ENCODE measurements at places on chromosomes 7 and 10. TPM values are rescaled to one million over a fixed set of nuclear protein-coding genes. Genes with fewer than 3 reads are reported as not detected.

DNA sequence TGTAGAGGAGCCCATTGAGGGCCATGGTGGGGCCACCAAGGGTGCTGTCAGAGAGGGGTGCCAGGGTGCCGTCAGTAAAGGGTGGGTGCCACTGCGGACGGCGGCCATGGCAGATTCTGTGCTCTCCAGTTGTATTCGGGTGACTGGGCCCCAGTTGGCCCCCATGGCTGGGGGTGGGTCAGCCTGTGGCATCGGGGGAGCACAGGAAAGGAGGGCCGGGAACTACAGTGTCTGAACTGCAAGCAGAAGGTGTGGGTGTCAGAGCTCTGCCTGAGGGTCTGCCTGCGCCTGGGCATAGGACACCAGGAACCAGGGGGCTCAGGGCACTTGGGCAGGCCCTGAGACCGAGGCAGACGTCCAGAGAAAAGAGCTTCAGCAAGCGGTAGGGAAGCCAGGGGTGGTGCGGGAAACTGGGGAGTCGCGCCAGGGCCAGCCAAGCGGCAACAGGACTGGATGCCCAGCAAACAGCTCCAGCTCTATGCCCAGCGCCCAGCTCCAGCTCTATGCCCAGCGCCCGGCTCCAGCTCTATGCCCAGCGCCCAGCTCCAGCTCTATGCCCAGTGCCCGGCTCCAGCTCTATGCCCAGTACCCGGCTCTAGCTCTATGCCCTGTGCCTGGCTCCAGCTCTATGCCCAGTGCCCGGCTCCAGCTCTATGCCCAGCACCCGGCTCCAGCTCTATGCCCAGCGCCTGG lies 502.3 kb upstream of the FOXK1 start:
- DNase-seq = no peak

DNA sequence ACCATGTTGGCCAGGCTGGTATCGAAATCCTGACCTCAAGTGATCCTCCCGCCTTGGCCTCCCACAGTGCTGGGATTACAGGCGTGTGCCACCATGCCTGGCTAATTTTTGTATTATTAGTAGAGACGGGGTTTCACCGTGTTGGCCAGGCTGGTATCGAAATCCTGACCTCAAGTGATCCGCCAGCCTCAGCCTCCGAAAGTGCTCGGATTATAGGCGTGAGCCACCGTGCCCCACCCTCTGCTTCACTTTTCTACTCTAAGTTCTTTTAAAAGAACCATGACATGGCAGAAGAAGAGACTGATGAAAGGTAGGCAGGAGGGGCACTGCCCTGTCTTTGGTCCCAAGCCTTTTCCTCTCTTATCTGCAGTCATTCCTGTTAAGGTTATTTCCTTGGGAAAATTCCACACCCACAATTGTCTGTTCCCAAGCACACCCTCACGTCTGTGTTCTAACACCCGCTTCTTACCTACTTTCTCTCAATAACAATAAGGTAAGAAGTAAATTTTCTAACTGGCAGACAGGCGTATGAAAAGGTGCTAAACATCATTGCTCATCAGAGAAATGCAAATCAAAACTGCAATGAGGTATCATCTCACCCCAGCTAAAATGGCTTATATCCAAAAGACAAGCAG lies 291.7 kb downstream of the DPP6 start:
- DNase-seq = no peak

- no peak for DNase-seq
These were observed 36.9 kb upstream of the AQP1 start for GRCh38 chr7:30874656-30875302.

DNA sequence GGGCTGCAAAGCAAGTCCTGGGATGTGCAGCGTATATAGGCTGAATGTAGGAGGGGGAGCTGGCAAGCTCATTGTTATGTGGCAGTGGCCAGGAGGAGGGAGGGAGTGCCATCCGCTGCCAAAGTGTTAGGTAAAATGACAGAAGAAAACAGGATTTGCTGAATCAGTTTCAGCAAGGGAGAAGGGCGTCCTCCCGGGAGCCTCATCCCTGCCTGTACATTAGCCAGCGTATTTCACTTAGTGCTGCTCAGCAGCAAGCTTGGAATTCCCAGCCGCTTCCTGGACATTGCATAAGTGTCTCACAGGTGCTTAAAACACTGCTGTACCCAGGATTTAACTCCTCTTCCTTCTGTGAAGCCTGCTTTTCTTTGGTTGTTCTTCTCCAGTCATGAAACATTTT lies 2.5 kb downstream of the NIPSNAP2 start:
- no peak for DNase-seq

- DNase-seq = no peak
These were observed 119.4 kb downstream of the ZFAND4 start for GRCh38 chr10:45553155-45553554.

Gene CCDC136
- total RNA-seq = 7.2 TPM

Gene CREB5
- total RNA-seq = 7.7 TPM

Gene ITGA8
- total RNA-seq = 4.5 TPM

All from left cardiac atrium (tissue), 4 donors.